Spinal cord (tissue), 10 donors: ENCODE measurements at places on chromosomes 7 and 10.

GRCh38 chr7:54485044-54485443, 57.1 kb upstream of the VSTM2A start:
- DNase-seq: no peak

DNA sequence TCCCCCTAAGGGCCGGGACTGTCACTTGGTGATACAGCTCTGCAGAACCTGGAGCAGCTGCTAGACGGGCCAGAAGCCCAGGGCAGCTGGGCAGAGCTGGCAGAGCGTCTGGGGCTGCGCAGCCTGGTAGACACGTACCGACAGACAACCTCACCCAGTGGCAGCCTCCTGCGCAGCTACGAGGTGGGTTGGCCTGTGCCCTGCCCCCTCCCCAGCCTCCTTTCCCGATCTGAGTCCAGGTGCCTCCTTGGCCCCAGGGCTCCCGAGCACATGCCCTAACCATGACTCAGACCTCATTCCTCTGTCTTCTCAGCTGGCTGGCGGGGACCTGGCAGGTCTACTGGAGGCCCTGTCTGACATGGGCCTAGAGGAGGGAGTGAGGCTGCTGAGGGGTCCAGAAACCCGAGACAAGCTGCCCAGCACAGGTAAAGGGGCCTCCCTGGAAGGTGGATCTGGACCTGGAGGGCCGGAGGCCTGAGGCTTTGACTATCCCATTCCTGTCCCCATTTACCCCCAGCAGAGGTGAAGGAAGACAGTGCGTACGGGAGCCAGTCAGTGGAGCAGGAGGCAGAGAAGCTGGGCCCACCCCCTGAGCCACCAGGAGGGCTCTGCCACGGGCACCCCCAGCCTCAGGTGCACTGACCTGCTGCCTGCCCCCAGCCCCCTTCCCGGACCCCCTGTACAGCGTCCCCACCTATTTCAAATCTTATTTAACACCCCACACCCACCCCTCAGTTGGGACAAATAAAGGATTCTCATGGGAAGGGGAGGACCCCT, 6.4 kb downstream of the NFKB2 start:
- no peak for DNase-seq

- no peak for DNase-seq
These were observed 614.4 kb downstream of the SDK1 start for GRCh38 chr7:3915337-3915878.

DNA sequence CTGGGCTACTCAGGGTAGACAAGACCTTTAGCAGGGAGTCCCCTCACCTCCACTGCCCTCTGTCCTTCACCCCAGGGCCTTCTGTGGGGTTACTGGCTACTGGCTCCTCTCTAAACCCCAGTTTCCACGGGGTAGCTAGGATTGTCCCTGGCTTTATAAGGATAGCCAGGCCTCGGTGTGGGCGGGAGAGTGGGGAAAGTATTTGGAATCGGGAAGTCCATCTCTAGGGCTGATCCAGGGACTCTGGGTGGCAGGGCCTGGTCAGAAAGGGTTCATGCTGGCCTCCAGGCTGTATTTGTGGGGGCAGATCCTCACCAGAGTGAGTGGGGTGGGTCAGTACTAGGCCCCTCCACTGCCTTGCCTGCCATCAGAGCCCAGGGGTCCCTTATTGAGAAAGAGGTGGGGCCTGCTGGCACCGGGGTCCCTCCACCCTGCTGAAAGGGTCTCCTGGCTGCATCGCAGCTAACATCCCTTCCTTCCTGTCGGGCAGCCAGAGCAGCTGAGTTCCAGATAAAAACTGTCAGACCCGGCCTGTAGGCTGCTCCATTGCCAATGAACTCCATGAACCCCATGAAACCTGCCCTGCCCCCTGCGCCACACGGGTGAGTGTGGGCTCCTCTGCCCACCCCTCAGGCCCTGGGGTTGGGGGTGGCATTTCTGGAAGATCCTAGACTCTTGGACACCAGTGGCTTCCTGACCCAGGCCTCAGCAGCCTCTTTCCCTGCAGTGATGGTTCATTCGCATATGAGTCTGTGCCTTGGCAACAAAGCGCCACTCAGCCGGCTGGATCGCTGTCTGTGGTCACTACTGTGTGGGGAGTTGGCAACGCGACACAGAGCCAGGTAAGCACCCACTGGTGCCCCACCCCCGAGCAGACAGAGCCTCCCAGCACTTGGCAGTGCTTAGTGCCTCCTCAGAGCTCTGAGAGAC, 7.3 kb downstream of the ZMIZ2 start:
- DNase-seq: no peak

DNA sequence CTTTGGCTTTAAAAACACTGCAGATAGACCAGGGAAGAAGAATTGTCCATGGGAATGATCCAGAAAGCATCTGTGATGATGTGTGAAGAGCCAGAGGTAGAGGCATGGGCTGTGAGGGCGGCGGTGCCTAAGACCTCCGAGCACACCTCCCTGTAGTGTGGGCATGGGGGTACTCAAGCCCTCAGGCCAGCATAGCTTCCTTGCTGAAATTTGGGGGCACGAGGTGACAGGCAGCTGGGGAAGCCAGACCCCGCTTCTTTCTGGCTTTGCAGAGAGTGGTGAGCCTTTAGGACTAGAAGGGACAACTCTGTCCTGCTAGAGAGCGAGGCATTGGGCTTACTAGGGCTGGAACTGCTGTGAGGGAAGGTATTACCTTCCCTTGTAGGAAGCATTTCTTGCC, 187.7 kb upstream of the SH2B2 start:
- no peak for DNase-seq

DNA sequence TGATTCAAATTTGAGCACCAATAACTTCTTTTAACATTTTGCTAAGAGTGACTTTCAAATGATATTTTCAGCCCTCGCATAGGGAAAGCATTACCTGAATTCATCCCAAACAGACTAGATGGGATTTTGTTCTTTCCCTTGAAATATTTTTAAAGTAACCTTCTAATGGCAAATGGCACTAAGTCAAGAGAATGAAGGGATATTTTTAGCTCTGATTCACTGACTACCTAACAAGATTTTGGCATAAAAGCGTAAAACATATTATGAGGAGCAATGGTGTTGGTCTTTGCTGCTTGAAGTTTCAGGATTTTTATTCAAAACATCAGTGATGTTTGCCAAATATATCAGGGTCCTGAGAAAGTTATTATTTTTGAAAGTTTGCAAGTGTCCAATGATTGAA, 290.3 kb downstream of the CDK14 start:
- DNase-seq: no peak

DNA sequence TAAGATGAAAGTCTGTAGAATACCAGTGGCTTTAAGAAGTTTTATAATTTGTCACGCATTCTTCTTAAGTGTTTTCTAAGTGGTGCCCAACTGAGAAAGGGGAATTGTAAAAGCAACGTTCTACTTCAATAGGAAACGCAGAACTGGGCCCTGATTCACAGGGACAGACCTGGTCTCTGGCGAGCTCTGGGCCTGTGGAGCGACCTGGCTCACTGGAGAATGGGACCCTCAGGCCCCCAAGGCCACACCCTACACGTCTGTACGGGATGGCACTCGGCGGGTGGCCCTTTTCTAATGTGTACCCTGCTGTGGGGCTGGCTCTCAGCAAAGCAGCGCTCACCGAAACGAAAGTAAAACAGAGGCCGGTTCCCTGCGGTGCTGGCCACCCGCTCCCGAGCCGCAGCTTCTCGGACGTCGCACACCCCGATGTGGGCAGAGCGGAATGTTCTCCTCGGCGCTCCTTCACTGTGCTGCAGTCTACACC, 205.0 kb downstream of the DIP2C start:
- DNase-seq: no peak

- no peak for DNase-seq
These were observed 87.1 kb downstream of the HIBADH start for GRCh38 chr7:27575613-27576012.

GRCh38 chr10:68900427-68901104, 549 bp upstream of the DDX50 start:
- no peak for DNase-seq

DNA sequence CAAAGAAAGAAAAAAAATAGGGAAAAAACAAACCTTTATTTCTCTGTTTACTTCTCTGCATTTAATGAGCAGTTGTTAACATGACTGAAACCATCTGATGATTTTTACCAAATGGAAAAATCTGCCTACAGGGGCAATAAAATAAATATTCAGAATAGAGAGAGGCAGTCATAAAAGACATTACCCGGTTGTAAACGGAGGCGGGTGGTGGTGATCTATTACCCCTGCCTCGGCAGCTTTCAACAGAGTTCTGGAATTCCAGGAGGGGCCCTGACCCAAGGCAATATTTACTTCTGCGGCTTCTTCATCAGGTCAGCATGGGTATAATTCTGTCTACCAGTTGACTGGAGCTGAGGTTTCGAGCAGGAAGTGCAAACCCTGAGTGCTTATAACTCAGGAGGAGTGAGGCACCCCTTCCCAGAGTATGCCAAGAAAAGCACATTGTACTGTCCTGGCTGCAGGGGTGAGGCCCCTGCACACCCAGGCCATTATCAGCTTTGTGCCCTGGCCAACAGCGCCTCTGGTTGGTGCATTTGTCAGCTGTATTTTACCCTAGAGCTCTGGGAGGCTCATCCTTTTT, 8.2 kb upstream of the CXCL12 start:
- no peak for DNase-seq

DNA sequence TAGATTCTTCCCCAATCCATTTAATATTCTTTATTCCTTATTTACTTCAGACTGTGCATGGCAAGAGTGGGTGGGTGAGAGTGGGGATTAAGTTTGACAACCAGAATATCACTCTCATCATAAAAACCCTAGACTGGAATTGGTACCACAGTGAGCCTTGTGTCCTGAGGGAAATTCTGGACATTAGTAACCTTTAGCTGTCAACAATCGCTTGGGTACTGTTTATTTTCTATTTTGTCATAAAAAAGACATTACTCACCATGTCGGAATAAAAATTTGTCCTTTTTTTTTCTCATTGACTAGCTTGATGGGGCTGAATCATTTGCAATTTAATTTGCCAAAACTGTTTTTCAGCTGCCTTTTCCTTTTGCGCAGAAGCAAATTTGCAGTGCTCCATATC, 176.1 kb upstream of the SEMA3C start:
- no peak for DNase-seq

DNA sequence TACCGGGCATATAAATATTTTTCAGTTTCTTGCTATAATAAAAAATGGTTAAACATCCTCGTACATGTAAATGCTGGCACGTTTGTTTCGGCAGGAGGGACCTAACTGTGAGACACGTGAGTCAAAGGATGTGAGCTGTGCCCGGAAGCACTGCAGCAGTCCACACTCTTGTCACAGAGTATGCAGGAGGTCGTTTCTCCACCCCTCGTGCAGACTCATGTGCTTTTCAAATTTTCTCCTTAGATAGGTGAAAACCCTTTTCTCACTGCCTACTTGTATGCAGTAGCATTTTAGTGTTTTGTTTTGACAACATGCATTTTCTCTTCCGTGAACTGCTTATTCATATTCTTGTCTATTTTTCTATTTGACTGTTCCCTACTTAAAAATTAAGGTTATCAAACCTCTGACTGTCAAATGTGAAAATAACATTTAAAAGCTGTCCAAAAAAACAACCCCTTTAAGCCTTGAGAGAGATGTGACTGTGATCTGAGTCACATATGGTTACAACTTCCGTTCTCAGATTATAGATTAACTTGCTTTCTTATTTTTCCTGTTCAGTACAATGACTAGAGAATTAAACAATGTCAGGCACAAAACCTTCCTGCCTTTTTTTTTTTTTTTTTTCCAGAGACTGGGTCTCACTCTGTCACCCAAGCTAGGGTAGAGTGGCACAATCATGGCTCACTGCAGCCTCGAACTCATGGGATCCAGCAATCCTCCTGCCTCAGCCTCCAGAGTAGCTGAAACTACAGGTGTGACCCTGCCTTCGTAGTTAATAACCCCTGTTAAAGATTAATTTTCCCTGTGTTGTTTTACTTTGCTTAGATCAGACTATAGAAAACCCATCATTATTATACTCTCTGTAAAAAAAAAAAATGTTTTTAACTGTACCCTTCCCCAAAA, 45.1 kb downstream of the DPY19L1 start:
- no peak for DNase-seq

- no peak for DNase-seq
These were observed 10.3 kb downstream of the SLC13A4 start for GRCh38 chr7:135717693-135718092.

DNA sequence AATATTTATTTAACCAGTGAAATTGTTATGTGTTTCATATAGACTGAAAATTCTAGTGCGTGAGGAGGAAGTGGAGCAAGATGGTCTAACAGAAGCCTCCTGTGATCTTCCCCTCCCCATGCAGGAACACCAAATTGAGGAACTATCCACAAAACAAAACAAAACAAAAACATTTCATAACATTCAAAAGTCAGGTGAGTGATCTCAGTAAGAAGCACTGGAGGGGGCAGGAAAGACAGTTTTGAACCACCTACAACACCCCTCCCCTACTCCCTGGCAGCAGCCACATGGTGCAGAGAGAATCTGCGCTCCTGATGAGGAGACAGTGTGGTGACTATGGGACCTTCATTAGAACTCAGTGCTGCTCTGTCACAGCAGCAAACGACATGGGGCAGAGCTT, 221.9 kb upstream of the SEMA3C start:
- DNase-seq: no peak

DNA sequence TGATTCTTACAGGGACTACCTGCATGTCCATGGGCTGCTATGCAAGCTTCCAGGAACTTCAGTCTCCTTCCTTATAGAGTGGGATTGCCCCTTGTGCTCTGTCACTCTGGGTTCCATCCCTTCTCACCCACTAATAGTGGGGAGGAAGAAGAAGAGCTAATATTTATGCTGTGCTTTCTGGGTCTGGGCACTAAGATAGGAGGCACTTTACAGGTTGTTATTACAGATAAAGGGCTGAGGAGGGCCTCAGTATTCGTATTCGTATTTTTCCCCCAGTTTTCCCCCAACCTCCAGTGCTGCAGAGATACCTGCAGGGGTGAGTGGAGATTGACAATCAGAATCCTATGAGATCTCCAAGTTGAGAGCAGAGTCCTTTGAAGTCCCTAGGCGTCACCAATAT, 14.2 kb downstream of the HK1 start:
- no peak for DNase-seq

DNA sequence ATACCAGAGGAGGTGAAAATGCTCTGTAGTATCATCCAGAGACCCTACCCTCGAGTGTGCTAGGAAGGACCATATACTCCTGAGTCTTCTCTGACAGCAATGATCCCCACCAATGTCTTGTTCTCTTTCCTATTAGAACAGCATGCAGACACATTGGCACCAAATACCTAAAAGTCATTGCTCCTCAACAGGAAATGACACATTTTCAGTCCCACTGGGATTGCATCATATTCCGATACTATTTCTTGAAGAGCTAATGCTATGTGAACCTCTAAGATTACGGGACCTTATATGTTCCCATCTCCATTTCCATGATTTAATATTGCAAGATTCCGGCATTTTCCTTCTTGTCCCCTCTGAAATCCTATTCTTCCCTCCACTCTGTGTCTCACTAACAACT, 177.4 kb downstream of the NRP1 start:
- DNase-seq: no peak

- no peak for DNase-seq
These were observed 56.7 kb downstream of the NEURL1 start for GRCh38 chr10:103550229-103550628.

- no peak for DNase-seq
These were observed 23.4 kb downstream of the COX15 start for GRCh38 chr10:99708428-99709012.

GRCh38 chr7:156827587-156828203, 65.3 kb downstream of the LMBR1 start:
- peak; percentile 17 for DNase-seq

- no peak for DNase-seq
These were observed 2.4 kb downstream of the OTUD1 start for GRCh38 chr10:23441251-23441650.

GRCh38 chr10:8533462-8533861, 479.0 kb downstream of the GATA3 start:
- DNase-seq: no peak
